Activated T-helper 1 cell treated with anti-CD3 and anti-CD28 coated beads, Interleukin-2, amount 50 U/mL, for 16 hours (primary cell): ENCODE measurements at places on chromosomes 5 and 9.

GRCh38 chr9:97565262-97565661, 63.8 kb downstream of the TMOD1 start:
- DNase-seq = no peak

DNA sequence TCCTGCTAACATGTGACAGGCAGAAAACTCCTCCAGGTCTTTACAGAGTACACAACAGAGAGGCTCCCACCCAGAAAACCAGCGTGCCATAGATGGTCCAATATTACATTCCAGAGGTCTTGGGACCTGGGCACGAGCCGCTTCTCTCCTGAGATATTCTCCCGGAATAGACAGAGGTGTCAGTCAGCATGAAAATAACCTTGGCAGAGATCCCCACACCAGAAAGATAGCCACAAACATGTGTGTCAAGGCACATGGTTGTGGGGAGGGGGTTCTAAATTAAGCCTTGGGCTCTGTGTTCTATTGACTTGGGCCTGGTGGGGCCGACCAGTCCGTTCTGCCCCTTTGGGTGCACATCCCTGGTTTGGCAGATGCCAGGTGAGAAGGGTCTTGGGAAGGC, 78.4 kb downstream of the BOD1 start:
- no peak for DNase-seq

DNA sequence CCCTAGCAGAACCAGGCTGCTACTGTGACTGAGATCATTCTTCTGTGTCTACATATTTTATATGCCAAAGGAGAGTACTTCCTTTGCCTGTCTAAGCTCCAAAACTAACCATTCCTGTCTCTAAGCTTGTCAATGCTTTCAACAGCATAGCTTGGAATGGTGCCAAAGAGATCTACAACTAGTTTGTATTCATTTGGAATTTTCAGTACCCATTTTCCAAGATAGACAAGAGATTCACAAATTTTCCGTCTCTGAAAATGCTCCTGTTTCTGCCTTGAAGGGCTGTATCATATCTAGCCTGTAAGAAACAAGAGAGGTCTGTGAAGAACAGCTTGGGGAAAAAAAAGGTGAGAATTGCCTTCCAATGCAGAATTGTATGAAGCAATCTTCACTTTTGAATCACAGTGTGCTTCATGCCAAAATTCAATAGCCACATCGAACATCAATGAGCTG, 334.4 kb upstream of the ACTBL2 start:
- DNase-seq = no peak

DNA sequence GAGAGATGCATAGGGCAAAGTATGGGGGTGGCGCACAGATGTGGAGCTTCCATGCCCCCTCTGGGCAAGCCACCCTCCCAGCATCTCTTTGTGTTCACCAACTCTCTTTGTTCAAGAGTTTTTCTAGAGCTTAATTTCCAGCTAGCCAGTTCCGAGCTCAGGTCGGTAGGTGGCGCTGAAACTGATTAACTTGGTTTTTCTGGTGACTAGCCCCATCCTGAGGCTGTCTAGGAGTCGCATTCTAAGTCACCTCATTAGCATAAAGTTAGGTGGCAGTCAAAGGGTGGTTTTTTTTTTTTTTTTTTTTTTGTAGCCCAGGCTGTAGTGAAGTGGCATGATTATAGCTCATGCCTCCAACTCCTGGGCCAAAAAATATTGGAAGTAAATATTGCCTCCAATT, 476.4 kb downstream of the KDM4C start:
- DNase-seq = no peak

DNA sequence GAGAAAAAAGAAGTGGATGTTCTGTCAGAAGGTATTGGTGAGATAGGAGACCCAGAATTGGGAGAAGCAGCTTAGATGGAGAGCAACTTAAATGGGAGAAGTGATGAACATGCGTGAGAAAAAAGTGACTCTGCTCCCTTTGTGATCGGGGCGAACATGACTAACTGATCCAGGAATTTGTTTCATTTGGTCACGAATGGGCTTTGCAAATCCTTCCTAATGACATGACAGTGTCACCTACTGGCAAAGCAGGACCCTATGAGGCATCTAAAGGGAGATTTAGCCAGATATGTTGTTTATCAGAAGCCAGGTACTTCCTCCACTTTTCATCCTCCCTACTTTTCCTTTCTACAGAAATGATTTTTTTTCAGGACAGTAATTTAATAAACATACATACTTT, 787.4 kb upstream of the RGMB start:
- no peak for DNase-seq

GRCh38 chr5:109558952-109559351, 130.8 kb upstream of the MAN2A1 start:
- no peak for DNase-seq

GRCh38 chr5:154761046-154761736, 6.0 kb downstream of the LARP1 start:
- DNase-seq = no peak

GRCh38 chr5:60183881-60184280, 290.4 kb upstream of the PDE4D start:
- no peak for DNase-seq

GRCh38 chr5:14408969-14409586, 172.5 kb upstream of the OTULINL start:
- no peak for DNase-seq

DNA sequence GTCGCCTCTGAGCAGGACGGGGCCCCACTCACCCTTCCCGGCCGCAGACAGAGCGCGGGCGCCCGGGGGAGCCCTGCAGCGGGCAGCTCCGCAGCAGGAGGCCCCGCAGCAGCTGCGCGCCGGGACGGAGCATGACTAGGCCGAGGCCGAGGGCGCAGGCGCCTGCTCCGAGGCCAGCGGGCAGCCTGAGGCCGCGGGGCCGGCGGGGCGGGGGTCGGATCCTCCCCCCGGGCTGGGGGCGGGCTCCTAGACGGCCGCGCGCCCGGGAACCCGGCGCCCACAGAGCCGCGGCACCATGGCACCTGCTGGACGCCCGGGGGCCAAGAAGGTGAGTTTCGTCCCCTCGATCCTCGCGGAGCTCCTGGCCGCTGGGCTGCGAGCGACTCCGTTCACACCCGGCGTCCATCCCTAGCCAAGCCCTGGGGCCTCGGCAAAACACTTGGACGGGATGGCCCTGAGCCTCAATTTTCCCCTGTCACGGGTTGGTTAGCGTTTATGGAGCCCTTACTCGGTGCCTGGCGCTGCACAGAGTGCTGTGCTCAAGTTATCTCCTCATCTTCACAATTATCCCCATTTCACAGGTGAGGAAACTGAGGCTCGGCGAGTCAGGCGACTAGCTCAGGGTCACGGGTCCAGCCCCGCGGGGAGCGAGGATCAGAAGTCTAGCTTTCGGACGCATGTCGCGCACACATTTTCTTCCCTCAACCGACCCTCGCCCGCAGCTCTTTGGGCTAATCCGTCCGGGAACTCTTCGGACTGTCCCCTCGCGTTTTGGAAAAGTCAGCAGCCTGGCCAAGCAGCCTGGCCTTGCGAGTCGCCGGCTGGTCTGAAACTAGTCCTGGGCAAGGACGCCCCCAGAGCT, at the start of the genes BHMT2 and DMGDH:
Gene BHMT2, plus strand, starts transcription at position 280 of the 862 bp plus-strand sequence. Its CDS starts 16 bp downstream, at position 296.
Gene DMGDH, minus strand, starts transcription at position 187 of the 862 bp plus-strand sequence. Its CDS starts 54 bp downstream, at position 133.
- DNase-seq = no peak

GRCh38 chr9:33446240-33446945, 1.0 kb downstream of the AQP3 start:
- DNase-seq = peak; percentile 24

DNA sequence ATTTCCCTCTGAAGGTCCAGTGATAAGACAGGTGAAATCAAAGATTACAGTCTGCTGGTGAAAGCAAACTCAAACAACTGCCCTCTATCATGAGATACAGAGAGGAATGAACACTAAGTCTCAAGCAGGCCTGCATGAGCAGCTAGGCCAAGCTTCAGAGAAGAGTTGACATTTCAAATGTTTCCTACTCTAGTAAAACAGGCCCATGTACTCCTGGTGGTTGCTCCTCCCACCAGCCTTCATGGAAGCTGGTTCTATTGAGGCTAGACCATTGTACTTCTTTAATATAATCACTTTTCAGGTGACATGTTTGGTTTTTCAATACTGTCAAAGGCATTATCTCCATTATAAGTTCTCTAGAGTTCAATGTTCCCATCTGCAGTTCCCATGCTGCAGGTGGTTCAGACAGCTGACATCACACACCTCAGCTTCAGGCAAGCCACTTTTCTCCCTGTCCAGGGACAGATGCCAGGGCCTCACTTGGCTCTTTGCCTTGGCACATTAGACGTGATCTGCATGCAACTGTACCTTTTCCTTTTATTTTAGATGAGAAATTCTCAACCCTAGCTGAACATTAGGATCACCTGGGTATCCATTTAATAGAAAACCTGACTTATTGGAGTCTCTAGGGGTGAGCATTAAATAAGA, 89.8 kb downstream of the PIK3R1 start:
- DNase-seq = no peak

DNA sequence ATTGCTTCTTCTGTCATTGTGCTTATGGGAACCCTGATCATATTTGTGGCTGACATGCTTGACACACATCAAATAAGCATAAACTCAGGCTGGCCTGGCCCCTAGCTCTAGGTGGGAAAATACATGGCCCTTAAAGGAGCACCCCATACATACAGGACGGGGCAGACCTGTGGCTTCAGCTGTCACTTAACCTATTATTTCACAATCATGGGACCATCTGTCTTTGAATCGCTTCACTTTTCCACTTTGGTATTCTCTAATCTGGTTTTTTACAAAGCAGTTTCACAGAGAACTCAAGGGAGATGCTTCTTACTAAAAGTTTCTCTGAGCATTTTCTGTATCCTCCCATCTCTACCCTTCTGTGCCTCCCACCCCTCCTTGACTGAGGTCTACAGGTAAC, 34.6 kb upstream of the LRRTM2 start:
- DNase-seq = no peak

- DNase-seq = no peak
These were observed 19.6 kb downstream of the ROR2 start for GRCh38 chr9:91930475-91930874.

DNA sequence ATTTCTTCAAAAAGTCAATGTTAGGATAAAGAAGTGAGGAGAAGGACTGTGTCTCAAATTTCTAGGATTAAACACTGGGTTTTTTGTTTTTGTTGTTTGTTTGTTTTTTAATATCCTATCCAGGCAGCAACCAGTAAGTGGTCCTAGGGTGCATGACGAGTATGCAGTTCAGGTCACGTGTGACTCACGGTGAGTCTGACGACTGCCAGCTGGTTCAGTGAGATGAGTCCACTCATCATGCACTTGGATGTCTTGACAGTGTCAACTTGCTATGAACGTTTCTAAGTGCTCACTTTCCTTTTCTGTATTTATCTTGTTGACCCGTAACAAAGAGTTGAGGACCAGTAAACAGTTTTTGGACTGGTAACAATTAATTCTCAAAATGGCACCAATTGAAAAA, 32.7 kb downstream of the ATG10 start:
- DNase-seq = no peak

GRCh38 chr9:74120470-74120869, 376.7 kb upstream of the RORB start:
- no peak for DNase-seq

GRCh38 chr9:97045300-97045699, 6.4 kb upstream of the CTSV start:
- DNase-seq = no peak

- no peak for DNase-seq
These were observed 8.5 kb upstream of the MEIKIN start for GRCh38 chr5:131953969-131954368.

- DNase-seq = no peak
These were observed 147.6 kb upstream of the NR3C1 start for GRCh38 chr5:143550986-143551630.

GRCh38 chr5:168531987-168532864, 3.1 kb downstream of the FBLL1 start:
- no peak for DNase-seq

GRCh38 chr9:84754881-84755280, 85.4 kb downstream of the NTRK2 start:
- no peak for DNase-seq

- no peak for DNase-seq
These were observed 284.4 kb upstream of the RFX3 start for GRCh38 chr9:3810231-3810630.

DNA sequence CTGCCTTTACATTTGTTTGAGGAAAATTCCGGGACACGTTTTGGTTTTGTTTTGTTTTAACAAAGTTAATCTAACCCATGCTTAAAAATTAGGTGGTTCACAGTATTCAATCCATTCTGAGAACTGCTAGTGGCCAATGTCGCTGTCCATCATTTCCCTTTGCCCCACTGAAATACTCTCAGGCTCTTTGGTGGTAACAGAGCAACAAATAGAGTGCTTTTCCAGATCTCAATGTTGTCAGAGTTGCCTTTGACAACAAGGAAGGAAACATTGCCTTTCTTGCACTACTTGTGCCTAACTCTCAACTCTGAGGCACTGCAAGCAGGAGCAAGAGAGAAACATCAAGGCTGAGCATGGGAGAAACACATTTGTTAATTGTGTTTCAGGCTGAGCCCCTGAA, 154.0 kb downstream of the MCTP1 start:
- no peak for DNase-seq

DNA sequence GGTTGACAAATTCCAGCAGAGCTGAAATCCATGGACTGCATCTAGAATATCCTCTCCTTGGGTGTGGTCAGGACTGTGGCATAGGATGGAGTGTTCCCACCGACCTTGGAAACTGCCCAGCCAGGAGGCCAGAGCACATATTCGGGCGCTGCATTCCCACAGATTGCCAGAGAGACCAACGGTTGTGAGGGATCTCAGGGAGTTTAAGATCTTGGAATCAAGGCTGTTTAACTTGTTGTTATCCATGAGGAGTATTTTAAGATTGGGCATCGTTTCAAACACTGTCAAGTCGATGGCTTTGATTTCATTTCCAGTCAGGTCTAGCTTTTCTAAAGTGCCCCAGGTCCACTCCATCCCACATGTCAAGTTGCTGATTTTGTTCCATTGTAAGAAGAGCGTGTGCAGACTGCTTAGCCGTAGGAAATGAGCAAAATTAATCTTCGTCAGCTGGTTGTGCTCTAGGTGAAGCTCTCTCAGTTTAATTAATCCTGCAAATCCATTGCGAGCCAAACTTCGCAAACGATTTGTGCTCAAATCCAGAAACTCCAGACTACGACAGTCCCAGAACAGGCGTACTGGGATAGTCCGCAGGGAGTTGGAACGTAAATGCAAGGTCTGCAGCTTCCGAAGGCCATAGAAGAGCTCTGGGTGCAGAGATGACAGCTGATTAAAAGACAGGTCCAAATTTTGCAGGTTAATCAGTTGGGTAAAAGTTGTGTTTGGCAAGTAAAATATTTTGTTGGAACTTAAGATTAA, 1.5 kb downstream of the LRRTM2 start:
- DNase-seq = no peak

- DNase-seq = no peak
These were observed 16.9 kb downstream of the OR2V2 start for GRCh38 chr5:181164076-181164952.

GRCh38 chr5:64437496-64437895, 68.3 kb upstream of the RGS7BP start:
- no peak for DNase-seq

- peak; percentile 39 for DNase-seq
These were observed 12.6 kb upstream of the LPCAT1 start for GRCh38 chr5:1536322-1536845.
